ENCODE measurements at places on chromosomes 16 and 17.
A peak's percentile ranks its signal among the peaks of the same experiment; 100 is the strongest.

GRCh38 chr16:81997738-81998137, 13.5 kb downstream of the SDR42E1 start:
- DNase-seq = no peak

DNA sequence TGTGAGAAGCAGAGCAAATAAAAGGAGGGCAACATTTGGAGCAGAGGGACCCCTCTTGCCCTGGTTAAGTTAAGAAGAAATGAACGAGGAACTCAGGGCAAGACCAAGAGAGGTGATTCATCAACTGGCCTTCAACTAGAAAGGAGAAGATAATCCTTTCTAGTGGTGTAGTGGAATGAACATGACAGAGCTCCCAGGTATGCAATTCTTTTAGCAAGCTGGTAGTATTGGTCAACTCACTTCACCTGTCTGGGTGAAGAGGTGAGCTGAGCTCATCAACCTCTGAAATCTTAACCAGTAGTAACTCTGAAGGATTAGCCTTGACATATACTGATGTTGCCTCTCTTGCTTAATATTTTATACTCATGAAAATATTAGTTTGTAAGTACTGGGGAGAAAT, 1024.7 kb upstream of the GOT2 start:
- no peak for DNase-seq

DNA sequence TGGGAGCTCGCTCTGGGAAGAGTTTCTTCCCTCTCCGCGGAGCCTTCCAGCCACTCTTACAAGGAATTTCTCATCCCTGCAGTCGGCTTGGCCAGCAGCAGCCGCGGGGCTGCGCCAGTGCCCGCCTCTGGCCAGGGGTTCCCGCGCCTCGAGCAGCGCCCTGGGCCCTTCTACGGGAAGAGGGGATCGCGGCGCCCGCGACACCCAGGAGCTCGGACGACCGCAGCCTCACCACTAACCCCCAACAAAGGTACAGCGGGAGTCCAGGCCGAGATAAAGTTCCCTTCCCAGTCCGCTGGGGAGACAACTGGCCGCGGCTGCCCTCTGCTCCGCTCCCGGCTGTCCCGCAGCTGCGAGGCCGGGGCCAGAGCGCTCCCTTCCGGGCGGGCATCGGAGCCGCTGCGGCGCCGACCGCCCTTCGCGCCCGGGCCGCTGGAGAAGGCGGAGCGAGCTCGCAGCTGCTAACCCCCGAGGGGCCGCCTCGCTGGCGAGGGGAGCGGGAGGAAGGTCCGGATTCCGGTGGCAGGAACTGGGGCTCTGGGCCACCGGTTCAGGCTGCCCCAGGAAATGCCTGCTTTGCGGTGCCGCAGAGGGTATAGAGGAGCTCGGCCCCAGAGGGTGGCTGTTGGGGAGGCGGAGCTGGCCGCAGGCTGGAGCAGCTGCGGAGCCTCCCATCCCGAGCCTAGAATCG, 3.6 kb upstream of the HS3ST3B1 start:
- no peak for DNase-seq

- DNase-seq = no peak
These were observed 2.4 kb downstream of the PRPSAP2 start for GRCh38 chr17:18860161-18860972.

DNA sequence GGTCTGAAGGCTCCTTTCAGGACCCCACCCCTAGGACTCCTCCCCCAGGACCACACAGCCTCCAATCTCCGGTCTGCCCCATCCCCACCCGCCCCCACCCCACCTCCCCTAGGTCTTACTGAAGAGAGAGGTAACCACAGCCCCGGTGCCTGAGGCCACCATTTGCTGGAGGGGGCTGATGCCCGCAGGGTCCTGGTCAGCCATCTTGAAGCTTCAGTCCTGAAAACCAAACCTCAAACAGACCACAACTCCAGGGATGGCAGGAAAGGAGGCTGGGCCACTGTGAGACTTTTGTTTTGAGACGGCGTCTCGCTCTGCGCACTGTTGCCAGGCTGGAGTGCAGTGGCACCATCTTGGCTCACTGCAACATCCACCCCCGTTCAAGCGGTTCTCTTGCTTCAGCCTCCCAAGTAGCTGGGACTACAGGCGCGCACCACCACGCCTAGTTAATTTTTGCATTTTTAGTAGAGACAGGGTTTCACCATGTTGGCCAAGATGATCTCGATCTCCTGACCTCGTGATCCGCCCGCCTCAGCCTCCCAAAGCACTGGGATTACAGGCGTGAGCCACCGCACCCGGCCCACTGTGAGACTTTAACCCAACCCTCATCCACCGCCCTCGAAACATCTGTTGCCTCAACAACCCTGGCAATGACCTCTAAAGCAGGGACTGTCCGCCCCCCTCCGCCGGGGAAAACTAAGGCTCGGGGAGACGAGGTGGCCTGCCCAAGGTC, 1.1 kb downstream of the SLC25A39 start:
- DNase-seq = no peak

DNA sequence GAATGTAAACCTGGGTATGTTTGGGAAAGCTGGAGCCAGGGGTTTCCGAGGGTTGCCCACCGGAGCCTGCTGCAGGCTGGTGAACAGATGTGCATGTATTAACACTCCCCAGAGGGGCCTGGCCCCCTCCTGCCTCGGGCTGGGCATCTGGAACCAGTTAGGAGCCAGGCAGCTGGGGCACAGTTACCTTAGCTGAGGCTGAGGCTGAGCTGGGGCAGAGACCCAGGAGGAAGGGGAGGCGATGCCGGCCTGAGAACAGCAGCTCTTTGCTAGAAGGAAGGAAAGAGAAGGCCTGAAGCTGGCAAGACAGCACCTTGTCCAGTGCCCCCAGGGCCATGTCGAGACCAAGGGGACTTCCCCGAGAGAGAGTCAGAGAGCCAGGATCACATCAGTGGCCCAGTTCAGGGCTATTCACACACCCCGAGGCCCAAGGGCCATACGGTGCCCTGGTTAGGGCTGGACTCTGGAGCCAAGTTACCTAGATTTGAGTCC, 65.8 kb downstream of the RMI2 start:
- no peak for DNase-seq

DNA sequence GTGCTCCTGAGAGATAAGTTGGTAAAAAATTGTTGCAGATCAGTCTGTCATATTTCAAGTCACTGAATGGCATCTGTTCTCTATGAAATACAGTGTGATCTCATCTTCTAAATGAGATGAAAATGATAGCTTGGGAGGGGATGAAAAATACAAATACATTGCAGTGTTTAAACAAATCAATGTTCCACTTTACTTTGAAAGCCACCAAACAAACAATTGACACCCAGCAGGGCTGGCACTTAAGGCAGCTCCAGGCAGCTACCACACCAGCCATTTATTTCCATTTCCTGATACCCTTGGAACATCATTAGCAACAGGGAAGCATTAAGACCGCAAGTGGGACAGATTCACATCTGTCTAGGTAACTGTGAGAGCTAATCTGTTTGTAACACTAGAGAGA, 827.6 kb upstream of the KIF2B start:
- peak; percentile 95 for DNase-seq

- no peak for DNase-seq
These were observed 427.1 kb downstream of the ZFHX3 start for GRCh38 chr16:72620853-72621252.

DNA sequence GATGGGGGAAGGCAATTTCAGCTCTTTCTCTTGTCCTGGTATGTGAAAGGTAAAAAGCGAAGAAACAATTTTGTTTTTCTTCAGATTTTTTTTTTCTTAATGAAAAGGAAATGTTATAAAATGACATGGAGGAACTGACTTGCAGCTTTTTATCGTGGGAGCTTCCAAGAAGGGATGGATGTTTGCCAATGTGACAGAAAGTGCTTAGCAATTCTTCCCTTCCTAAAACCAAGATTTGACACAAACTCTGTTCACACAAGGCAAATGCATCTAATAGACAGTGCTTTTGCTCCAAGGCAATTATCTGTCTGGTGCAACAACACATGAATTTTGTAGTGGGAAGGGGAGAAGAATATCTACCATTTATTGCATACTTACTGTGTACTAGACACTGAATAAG, 988.5 kb downstream of the CDH11 start:
- no peak for DNase-seq

- DNase-seq = no peak
These were observed 4.9 kb downstream of the ACADVL start for GRCh38 chr17:7224661-7225111.

DNA sequence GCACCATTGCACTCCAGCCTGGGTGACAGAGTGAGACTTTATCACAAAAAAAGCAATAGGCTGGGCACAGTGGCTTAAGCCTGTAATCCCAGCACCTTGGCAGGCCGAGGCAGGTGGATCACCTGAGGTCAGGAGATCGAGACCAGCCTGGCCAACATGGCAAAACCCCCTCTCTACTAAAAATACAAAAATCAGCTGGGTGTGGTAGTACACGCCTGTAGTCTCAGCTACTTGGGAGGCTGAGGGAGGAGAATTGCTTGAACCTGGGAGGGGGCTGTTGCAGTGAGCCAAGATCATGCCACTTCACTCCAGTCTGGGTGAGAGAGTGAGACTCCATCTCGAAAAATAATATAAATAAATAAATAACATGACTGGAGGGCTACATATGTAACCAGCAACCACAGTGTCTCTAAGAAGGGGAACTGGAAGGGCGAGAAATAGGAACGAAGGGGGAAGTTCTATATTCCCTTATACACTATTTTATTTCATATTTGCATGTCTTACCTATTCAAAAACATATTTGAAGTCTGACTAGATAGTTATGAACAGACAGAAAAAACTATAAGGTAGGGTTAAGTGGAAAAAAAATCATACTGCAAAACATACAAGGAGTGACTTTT, 25.9 kb downstream of the MYH11 start:
- DNase-seq = no peak

GRCh38 chr17:74964988-74965622, 7.5 kb downstream of the HID1 start:
- no peak for DNase-seq

DNA sequence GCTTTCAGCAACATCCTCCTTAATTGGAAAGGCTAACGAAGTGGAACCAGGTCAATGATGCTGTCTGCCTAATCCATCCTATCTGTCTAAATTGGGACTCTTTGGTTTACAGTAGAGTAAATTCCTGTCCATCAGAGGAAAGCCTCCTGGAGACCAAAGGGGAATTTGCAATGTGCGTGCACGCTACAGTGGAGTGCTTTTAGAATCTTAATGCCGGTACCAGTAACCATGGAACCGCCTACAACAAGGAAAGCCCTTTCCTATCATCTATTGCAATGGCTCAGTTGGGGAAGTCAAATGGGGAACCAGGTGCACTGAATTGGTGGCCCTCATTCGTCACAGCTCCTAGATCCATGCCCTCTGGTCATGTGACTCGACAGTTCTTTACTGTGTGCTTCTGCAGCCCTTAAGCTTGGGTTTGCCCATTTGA, 110.1 kb downstream of the XYLT1 start:
- DNase-seq = no peak

GRCh38 chr16:1461146-1461545, 13.7 kb downstream of the CLCN7 start:
- DNase-seq = no peak

- DNase-seq = no peak
These were observed 409.6 kb downstream of the NPIPA8 start for GRCh38 chr16:17926866-17927399.

DNA sequence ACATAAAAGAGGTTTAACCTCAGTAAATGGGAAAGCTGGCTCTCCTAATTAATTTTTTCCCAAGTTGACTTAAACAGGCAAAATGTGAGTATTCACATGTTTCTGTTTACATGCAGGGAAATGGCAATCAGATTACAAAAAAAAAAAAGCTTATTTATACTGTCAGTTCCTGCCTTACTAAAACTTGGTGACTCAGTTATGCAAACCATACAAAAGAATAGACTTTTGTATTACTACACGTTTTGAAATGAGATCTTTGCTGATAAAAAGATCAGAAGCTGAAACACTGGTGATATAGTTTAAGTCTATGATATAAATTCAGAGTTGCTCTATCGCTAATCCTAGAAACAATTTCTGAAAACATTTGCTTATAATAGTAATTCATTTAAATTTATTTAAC, 9.4 kb upstream of the KCNJ2 start:
- DNase-seq = no peak

DNA sequence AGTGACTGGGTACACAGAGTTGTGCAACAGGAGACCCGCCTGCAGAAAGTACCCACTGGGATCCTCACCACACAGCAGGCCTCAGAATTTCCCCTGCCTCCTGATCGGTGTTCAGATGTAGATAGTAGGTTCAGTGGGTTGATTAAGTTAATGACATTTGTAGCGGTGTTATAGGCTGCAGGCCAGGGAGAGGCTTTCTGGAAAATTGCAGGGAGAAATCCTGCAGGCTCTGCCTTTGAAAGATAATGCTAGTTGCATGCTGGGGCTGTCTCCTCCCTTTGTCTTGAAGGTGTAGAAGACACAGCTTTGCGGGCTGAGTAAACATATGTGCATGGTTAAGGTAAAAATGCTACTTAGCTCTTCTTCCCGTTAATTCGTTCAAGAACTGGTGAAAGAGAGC, 406.3 kb upstream of the RBFOX1 start:
- no peak for DNase-seq

DNA sequence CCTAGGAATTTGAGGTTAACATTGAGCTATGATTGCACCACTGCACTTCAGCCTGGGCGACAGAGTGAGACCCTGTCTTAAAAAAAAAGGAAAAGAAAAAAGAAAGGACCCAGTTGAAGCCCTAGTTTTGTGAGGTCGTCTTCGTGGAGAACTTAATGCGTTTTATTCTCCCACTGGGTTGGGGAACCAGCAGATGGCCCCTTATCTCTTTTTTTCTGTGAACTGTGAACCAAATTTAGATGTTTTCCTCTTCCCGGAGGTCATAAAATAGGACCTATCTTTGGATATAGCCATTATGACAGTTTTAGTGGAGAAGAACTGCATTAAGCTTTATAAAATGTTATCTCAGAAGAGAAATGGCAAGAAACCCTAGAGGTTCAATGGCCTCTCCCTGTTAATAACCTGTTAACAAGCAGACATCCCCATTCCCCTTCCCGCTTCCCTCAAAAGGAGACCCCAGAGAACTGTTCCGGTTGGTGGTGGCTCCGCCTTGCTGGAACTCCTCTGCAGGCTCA, 23.5 kb downstream of the KIAA0513 start:
- DNase-seq = no peak

GRCh38 chr17:72458301-72458700, 337.5 kb downstream of the SOX9 start:
- no peak for DNase-seq

DNA sequence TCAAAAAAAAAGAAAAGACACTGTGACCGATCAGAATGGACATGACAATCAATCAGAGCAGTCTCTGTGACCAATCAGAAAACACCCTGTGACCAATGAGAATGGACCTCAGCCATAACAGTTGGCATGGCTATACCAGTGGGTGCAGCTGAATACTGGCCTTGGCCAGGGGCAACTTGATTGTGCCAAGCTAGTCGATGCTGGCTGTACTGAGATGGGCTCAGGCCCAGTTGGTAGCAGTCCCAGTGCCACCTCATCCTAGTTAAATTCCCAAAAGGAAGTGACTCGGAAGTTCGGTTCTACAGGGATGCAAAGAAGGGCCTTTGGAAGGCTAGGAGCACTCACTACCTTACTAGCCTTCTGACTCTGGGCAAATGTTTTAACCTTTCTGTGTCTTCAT, 37.2 kb upstream of the BCO1 start:
- no peak for DNase-seq

DNA sequence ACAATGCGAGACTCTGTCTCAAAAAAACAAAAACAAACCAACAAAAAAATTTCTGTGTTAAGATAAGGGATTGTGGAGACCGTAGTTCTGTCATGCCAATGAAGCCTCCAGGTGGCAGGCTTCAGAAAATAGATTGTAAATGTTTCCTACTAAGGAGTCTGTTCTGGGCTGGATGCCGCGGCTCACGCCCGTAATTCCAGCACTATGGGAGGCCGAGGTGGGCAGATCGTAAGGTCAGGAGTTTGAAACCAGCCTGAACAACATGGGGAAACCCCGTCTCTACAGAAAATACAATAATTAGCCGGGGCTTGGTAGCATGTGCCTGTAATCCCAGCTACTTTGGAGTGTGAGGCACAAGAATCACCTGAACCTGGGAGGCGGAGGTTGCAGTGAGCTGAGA, 4.4 kb upstream of the SNX29 start:
- no peak for DNase-seq
